Endodermal cell (in vitro differentiated cells): ENCODE measurements at places on chromosomes 12 and 14. TPM values are rescaled to one million over a fixed set of nuclear protein-coding genes. Genes with fewer than 3 reads are reported as not detected.
A peak's percentile ranks its signal among the peaks of the same experiment; 100 is the strongest.

The SIX6 gene
- not detected in 3 replicates for total RNA-seq

GRCh38 chr14:53953002-53953827 lies 3.4 kb downstream of the BMP4 start:
- no peaks in the 10 kb centered on the region for H3K4me1 ChIP-seq
- H3K36me3 ChIP-seq = peaks cover 26% of the 10 kb centered on the region
- peak; percentile 93 for DNase-seq

GRCh38 chr12:125399489-125399888 lies 334.3 kb downstream of the AACS start:
- no peak overlapping the region for H3K4me3 ChIP-seq

- H3K4me3 ChIP-seq = no peak overlapping the region
- H3K27me3 ChIP-seq = no peaks in the 10 kb centered on the region
- peaks cover 24% of the 10 kb centered on the region for H3K4me1 ChIP-seq
- H3K27ac ChIP-seq = no peak overlapping the region
- peaks cover 10% of the 10 kb centered on the region for H3K36me3 ChIP-seq
Measured at GRCh38 chr14:75714991-75715390, 53.9 kb downstream of the TTLL5 start.

DNA sequence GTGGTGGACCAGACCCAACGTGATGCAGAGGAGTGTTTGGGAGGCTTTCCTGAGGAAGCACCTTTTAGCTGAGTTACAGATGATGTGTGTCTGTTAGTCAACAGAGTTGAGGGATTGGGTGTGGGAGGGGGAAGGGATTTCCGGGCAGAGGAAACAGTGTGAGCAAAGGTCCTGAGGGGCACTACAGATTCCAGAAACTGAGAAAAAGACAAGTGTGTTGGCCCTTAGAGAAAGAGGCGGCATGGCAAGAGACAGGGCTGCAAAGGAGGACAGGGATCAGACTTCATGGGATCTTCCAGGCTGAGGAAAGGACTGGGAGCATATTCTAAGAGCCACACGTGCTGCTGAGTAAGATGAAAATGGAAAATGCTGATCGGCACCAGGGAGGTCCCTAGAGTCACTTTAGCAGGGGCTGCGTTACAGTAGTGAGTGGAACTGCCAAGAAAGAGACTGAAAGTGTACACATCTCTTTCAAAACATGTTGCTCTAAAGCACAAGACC lies 9.4 kb upstream of the RPS6KL1 start:
- H3K36me3 ChIP-seq = no peaks in the 10 kb centered on the region
- H3K4me1 ChIP-seq = peaks cover 3% of the 10 kb centered on the region
- DNase-seq = no peak
- H3K27me3 ChIP-seq = peaks cover 9% of the 10 kb centered on the region
- no peak overlapping the region for H3K4me3 ChIP-seq
- H3K27ac ChIP-seq = no peak overlapping the region

- H3K27me3 ChIP-seq = no peaks in the 10 kb centered on the region
- peak overlapping the region; percentile 95 for H3K27ac ChIP-seq
- peak overlapping the region; percentile 97 for H3K4me3 ChIP-seq
Measured at GRCh38 chr14:23033801-23034497, 751 bp downstream of the PSMB5 start.

DNA sequence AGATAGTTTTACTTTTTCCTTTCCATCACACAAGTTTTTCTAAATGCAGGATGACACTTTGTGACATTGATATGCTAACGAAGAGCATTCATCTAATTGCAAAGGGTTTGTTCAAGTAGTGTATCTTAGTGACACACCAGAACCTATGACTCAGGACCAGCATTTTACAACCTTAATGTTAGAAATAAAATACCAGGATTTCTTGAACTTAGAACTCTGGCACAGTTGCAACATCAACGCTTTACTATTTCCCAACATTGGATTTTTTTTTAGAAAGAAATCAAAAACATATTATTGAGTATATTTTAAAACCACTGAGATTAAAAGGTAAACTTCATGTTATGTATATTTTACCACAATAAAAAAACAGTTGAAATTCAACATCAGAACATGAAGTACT lies 17.9 kb upstream of the PLEKHG6 start:
- H3K27ac ChIP-seq = no peak overlapping the region
- H3K4me3 ChIP-seq = no peak overlapping the region
- no peaks in the 10 kb centered on the region for H3K27me3 ChIP-seq
- no peaks in the 10 kb centered on the region for H3K36me3 ChIP-seq
